ENCODE measurements at places on chromosomes 7 and 10.

- peaks cover 10% of the 10 kb centered on the region for H3K4me1 ChIP-seq
- no peak overlapping the region for H3K4me3 ChIP-seq
- peak overlapping the region; percentile 83 for H3K27ac ChIP-seq
Observed at GRCh38 chr7:159175792-159176191, 31.1 kb upstream of the VIPR2 start.

DNA sequence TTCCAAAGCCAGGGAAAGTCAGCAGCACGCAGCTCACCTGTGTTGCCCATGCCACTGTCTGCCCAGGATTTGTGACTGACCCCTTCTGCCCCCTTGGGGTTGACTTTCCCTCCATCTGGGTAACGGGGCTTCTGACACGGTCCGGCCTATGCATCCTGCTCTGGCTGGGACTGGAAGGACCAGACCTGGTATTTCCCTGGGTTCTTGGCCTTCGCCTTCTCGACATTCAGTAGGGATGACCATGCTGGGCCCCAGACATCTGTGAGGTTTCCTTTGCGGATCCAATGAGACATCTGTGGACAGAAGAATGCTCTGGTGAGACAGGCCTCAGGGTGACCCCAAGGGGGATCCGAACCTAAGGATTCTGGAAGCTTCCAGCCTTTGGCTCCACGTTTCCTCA lies 34.2 kb upstream of the ZNF716 start:
- H3K27me3 ChIP-seq, result no peaks in the 10 kb centered on the region
- no peak for DNase-seq
- no peaks in the 10 kb centered on the region for H3K36me3 ChIP-seq
- H3K4me3 ChIP-seq, result no peak overlapping the region
- H3K27ac ChIP-seq, result no peak overlapping the region

- no peak overlapping the region for H3K27ac ChIP-seq
- H3K27me3 ChIP-seq, result no peaks in the 10 kb centered on the region
Observed at GRCh38 chr7:102273749-102274712, 12.6 kb upstream of the SH2B2 start.

DNA sequence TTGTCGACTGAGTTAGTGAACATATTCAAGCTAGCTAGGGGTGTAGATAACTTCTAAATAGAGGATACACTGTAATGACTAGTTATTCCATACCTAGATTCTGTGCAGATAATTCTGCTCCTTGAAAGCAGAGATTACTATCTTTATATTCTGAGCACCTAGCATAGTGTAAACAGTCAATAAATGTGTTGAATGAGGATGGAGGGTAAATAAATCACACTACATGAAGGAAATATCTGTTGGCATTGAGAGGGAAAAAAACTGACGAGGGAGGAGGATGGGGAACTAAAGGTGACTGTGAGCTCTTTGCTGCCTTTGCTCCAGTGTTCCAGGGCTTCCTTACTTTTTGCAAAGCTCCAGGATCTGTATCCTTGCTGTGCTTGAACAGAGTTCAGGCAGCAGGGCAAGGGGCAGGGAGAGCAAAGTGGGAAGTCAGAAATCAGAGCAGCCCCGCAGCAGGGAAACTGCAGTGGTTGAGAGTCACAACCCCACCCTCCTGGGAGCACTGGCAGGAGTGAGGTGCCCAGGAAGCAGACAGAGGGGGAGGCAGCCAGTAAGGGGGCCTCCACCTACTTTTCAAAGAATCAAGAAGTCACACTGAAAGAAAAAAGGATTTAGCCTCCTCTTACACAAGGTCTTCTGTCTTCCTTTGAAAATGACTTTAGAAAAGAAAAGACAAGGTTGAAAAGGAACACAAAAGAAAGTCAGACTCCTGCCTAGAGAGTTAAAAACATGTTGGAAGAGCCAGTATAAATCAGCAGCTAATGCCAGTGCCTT lies 71.8 kb upstream of the LRRN3 start:
- peak; percentile 47 for DNase-seq
- peaks cover 84% of the 10 kb centered on the region for H3K4me1 ChIP-seq
- H3K27me3 ChIP-seq, result no peaks in the 10 kb centered on the region
- H3K36me3 ChIP-seq, result peaks cover 50% of the 10 kb centered on the region
- peak overlapping the region; percentile 72 for H3K27ac ChIP-seq

DNA sequence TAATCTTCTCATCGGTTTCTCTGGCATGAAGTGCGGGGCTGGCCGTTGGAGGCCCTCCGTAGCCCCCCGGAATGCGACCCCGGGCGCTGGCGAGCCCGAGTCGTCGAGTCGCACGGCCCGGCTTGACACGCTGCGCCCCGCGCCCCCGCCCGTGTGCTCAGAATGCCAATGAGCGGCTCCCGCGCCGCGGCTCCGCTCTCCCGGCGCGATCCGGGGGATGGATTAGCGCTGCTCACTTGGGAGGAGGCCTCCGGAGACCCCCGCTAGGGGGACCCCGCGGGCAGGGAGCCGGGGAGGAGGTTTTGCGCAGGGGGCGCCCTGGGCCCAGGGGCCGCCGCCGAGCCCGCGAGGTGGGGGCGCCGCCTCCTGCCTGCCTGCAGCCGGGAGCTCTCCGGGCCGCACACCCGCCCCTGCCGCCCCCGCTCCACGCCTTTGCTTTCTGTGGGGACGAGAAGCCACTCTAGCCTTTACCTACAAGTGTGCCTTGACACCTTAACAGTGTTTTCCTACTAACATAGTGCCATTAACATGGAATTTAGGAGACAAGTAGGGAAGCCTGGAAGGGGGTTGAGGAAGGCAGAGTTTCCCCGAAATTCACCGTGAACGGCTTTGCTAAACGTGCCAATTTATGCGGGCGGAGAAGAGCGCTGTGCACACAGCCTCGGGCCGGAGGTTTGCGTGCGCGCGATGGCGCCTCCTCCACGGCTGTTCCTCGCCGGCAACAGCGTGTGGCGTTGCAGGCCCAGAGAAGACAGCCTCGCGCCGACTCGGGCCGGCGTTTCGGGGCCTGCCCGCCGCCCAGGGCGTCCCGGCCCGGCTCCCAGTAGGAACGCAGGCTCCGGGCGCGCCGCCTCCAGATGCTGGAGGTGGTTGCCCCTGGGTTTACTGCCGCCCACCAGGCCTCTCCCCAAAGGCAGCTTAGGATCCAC lies 7.1 kb downstream of the SHH start:
- peak; percentile 63 for DNase-seq
- peaks cover 28% of the 10 kb centered on the region for H3K4me1 ChIP-seq
- H3K27ac ChIP-seq, result no peak overlapping the region
- peak overlapping the region; percentile 13 for H3K4me3 ChIP-seq
- H3K36me3 ChIP-seq, result no peaks in the 10 kb centered on the region

Data from activated CD8-positive, alpha-beta T cell treated with anti-CD3 and anti-CD28 coated beads, Interleukin-2, amount 10 ng/mL, durations not matched to agents 7 days and 5 days (primary cell).